Fibroblast of skin of left quadriceps (primary cell): ENCODE measurements at places on chromosomes 7 and 10.

- DNase-seq = no peak
Measured at GRCh38 chr10:7411671-7412128, 866 bp upstream of the SFMBT2 start.

DNA sequence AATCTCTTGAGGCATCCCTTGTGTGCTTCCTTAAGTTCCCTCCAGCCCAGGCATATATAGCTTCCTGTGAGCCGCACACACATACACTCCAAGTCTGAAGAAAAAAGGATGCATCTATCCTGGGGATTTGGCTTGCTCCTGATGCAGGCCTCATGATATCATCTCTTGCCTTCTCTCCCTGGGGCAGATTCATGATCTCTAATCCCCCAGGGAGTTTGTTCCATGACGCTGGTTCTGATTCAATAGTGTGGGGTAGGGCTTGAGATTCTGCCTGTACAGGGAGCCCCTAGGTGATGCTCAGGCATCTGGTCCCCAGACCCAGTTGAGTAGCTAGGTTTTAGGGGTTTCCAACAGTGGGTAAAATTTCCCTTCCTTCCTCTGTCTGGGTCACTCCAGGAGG, 1.5 kb downstream of the PON1 start:
- DNase-seq = no peak

- DNase-seq = no peak
Measured at GRCh38 chr10:49502358-49502757, 36.6 kb downstream of the ERCC6 start.

DNA sequence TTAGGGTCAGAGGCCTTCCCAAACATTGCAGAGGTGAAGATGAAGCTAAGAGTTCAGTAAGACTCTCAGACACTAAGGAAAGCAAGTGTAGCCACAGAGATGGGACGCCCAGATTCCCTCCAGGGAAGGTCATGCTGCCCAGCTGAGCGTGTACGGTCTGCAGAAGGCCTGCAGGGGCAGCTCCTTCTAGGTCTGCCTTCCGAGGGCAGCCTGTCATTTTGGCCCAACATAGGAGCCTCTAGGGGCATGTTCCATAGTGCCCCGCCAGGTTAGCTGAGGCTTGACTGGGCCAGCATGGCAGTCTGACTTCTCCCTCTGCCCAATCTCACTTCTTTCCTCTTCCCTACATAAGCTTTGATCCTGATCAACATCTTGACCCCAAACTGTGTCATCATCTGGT, 130.7 kb downstream of the PIP4K2A start:
- DNase-seq = no peak

- no peak for DNase-seq
Measured at GRCh38 chr7:48454750-48455192, 283.5 kb downstream of the ABCA13 start.

DNA sequence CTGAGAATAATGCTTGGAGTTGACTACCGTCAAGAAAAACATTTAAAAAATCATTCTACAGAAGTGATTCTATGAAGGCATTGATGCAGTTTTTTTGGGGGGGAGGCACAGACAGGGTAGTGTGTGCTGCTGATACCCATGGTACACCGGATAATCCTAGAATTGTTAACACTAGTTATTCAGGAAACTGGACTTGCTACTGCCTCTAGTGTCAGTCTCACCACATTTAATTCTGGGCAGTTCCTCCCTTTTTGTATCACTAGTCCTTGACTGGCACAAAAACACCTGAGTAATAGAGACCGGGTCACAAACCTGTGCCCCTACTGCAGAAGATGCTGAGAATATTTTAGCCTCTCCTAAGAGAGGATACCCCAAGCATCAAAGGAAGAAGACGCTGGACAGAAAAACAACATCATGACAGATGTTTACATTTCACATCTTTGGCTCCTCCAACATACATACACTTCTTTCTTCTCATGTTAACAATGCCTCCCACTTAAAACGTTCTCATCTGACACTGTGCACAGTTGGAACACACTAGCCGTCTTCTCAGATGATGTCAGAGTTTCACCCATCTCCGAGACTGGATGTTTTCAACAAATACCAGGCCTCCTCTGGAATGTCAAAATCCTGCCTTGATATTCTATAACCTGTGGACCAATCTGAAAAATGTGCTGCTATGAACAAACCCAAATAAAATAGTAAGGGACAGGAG, 13.1 kb upstream of the TCAF1 start:
- DNase-seq = no peak
